Urothelium cell line (cell line): ENCODE measurements at places on chromosomes 12 and 14.

DNA sequence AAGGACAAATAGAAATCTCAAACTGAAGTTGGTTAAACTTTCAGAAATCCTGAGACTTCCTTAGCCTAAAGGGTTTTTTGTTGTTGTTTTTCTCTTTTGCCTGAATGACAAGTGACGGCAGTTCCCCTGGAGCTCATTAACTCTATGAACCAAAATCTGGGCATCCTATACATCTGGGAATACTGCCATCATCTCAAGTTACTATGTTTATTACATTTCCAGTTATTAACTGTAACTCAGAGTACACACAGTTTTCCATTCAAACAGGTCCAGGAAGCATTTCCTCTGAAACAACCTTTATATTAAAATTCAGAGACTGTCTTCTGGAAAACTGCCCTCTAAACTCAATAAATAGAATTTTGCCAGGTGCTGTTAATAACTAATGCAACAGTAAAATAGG lies 55.6 kb upstream of the CDKL1 start:
- DNase-seq = no peak

GRCh38 chr14:61523751-61524150 lies 171.6 kb upstream of the HIF1A start:
- no peak for DNase-seq

- DNase-seq = no peak
Measured at GRCh38 chr12:20264608-20265114, 103.7 kb upstream of the PDE3A start.

DNA sequence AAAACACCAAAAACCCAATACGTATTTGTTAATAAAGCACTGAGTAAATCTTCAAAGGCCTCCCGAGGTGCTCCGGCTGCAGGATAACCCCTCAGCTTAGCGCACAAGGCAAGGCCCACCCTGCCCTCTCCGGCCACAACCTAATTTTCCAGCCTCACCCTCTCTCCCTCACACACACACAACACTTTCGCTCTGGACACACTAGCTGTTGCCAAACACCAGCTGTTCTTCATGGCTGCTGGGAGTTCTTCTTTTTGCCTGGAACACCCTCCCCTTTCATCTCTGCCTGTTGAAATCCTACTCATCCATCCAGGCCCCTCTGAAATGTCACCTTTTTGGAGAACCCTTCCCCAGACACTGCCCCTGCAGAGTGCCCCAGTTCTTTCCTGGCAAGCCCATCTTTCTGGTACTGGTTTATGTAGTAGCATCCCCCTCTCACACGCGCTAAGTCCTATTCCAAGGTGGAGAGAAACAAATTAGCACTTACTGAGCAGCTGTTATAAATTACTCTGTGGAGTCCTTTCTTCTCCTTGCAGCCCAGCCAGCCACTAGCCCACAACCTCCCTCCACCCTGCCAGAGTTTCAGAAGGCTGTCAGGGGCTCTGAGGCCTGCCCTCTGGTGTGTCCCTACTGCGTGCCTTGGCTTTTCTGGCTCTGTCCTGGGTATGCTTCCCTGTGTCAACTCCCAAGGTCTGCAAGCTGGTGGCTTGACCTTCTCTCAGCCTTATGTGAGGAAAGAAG lies 805 bp upstream of the CRACR2A start:
- DNase-seq = no peak

GRCh38 chr12:14283489-14284144 lies 81.9 kb upstream of the ATF7IP start:
- DNase-seq = no peak

GRCh38 chr14:51575349-51576116 lies 76.2 kb upstream of the FRMD6 start:
- no peak for DNase-seq

DNA sequence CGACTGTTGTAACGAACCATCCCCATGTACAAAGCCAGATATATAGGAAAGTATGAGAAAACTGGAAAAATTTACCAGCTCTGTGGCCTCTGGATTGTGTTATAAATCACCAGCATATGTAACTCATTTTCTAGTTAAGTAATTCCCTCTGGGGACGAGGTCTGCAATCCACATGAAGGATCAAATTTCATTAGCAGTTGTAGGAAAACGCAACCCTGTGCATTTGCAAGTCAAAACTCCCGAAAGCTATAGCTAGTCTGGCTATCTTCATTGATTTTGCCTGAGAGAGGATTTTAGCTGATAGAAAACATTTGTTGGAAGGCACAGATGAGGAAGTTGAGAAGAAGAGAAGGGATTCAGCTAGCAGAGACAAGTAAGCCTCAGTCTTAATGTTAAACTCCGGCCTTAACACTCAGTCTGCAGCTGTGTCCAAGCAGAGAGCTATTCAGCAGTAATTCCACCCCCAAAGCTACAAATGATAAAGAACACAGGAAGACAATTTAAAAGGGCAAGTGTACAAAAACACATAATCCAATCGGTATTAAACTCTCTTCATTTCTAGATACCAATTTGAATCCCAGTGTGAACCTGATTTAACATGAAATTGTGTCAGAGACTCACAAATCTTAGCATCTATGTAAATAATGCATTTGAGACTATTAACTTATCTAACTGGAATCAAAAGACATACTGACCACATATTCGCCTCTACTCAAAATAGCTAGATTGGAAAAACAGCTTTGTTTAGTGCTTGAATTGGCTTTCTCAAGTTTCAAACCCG lies 54.2 kb upstream of the CERS5 start:
- DNase-seq = no peak

GRCh38 chr14:105144026-105144665 lies 24.4 kb downstream of the JAG2 start:
- DNase-seq = no peak

DNA sequence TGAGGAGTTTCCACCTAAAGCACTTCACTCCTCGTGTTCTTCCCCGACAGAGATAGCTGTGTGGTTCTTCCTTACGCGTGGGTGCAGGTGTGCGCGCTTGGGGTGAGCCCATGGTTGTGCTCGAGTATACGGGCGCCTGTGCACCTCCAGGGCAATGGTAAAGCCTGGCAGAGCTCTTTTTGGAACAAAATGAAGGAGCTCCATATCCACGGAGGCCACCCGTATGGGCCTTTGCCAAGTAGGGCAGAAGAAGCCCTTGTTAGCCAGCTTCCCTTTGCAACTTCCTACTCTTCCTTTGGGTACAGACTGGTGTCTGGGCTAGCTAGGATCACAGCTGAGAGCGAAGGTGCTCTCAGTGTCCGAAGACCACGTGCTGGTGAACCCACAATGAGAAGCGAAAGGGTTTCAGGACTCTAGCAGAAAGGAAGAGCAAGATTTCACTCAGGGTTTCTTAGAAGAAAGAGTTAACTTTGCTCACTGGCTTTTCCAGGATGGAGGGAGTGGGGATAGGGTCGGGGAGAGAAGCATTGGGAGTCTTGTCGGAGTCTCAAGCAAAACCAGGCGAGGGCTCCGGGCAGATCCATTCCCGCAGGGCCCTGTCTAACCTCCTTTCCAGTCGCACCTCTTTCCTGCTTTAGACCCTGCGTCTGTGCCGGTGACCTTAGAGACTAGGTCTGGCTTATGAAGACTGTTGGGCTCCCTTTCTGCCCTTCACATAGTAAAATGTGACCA lies 960 bp upstream of the LRFN5 start:
- DNase-seq = peak; percentile 6

- no peak for DNase-seq
Measured at GRCh38 chr12:122459211-122459610, 36.7 kb upstream of the CLIP1 start.

- no peak for DNase-seq
Measured at GRCh38 chr12:24711056-24712008, 237.6 kb downstream of the BCAT1 start.

- DNase-seq = no peak
Measured at GRCh38 chr14:64193821-64194220, 100.3 kb downstream of the ESR2 start.
